ENCODE measurements at places on chromosomes 7 and 10.

DNA sequence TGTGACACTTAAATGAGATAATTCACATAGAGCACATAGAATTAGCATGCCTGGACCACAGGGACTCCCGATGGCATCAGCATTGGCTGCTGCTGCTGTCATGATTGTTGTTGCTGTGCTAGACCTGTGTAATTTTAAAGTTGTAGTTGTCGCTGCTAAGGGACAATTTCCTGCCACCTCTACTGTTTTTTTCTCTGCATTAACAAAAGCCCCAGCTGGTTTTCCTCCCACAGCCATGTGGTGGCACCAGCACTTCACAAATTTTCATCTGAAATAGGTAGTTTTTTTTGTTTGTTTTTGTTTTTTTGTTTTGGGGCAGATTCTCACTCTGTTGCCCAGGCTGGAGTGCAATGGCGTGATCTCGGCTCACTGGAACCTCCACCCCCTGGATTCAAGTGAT, 25.4 kb upstream of the PRXL2A start:
- peak; percentile 21 for DNase-seq

DNA sequence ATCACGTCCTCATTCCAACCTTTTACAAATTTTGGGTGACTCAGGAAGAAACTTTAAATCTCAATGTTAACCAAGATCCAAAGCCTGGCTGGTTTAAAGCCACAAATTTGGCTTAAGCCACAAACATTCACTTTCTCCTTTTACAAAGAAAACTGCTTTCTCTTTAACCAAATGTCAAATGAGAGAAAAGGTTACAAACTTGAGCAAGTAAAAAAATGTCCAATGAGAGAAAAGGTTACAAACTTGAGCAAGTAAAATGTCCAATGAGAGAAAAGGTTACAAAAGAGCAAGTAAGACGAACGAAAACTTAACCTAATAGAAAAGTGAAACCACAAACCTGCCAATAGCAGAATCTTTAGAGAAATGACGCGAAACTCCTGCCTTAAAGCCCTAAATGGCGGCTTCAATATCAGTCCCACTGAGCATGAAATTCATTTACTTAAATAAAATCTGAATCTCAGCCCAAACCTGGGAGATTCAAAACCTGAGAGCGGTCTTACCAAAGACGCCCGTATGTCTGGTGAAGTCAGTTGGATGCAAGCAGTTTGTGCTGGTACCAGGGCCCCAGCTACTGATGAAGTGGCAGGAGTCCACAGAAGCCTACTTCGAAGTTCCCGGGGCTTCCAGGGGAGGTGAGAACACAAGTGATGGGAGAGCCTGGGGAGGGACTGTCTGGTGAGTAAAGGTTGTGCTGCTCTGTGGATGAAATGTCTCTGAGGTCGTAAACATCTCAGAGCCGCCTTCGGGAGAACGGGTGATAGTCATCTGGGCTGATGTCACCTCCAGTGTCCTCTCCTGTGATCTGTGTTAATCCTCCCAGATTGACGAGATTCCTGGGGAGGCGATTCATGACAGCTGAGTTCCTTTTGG, 74.6 kb downstream of the PAXIP1 start:
- peak; percentile 23 for DNase-seq

DNA sequence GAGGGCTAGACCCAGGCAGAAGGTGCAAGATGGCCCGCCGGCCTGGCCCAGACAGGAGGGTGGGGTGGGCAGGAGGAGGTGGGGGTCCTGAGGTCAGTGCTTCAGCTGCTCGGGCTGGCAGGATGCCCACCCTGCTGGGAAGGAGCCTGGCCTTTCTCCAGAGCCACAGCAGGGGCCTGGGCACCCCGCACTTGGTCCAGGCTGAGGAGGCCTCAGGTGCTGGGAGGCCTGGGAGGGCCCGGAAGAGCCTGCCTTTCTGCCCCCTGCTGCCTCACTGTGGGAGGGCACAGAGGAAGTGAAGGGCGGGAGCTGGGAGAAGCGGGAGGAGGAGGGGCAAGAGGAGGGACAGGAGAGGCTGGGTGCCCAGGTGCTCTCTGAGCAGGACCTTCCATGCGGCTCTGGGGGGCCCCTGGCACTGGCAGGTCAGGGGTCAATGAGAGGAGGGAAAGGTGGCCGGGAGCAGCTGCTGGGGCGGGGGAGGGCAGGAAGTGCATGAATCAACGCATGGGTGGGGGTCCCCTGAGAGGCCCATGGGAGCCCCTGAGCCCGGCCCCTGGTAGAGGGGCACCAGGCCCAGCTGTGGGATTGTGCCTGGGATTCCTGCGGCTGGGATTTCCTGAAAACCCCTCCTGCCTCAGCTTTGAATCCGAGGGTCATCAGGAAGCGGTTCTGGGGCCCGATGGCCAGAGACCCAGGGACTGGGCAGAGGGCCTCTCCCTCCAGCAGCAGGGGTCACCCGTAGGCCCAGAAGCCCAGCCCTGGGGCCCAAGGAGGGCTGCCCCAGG, 49.9 kb downstream of the PWWP2B start:
- peak; percentile 73 for DNase-seq

- DNase-seq: no peak
Observed at GRCh38 chr10:4532976-4533375, 293.0 kb upstream of the AKR1E2 start.

DNA sequence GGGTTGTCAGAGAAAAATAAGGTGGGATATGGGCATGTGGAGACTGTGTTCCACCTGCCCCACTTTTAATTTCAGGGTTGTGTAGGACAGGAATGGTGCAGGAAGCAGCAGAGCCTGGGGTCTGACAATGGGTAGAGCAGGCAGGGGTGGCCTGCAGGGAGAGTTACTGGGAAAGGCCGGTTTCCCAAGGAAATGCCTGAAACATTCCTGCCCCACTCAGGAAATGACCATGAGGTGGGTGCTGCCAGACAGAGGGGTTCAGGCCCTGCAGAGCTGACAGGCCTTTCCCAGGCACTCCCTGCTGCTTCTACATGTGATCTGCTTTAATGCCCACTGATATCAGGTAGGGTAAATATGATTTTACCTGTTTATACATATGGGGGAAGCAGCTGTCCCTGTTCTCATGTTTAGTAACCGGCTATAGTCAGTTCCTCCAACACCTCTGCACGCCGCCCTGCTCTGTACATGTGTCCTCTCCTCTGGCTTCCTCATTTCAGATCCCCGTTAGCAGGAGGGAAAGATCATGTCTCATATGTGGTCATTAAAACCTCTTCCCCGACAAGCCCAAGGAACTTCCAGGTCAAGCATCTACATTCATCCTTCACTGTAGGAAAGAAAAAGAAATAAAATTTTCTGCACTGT, 118.6 kb upstream of the PRSS58 start:
- no peak for DNase-seq

DNA sequence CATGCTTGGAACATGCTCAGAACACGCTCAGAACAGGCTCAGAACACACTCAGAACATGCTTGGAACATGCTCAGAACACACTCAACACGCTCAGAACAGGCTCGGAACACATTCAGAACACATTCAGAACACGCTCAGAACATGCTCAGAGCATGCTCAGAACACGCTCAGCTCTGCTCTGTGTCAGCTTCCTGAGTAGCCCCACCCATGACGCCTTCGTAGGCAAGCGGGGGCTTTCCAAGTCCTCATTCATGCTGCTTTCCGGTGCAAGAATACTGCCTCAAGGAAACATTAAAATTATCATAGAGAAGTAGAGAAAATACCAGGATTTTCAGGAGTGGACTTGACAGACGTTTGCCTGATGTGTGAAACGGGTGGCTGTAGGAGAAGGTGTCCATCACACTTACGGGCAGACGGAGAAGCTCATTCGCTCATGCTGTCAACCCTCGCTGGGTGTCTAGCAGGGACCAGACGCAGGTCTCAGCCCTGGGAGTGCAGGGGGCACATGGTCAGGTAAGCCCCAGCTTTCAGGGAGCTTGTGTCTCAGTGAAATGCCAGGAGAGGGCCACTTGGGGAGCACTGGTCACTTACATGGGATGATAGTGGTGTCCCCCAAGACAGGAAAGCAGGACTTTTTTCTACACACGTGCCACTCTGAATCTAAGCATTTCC, 24.7 kb downstream of the EN2 start:
- no peak for DNase-seq

- no peak for DNase-seq
Observed at GRCh38 chr7:3408814-3409595, 108.0 kb downstream of the SDK1 start.

- peak; percentile 60 for DNase-seq
Observed at GRCh38 chr10:110535958-110536891, 31.3 kb upstream of the SMC3 start.

DNA sequence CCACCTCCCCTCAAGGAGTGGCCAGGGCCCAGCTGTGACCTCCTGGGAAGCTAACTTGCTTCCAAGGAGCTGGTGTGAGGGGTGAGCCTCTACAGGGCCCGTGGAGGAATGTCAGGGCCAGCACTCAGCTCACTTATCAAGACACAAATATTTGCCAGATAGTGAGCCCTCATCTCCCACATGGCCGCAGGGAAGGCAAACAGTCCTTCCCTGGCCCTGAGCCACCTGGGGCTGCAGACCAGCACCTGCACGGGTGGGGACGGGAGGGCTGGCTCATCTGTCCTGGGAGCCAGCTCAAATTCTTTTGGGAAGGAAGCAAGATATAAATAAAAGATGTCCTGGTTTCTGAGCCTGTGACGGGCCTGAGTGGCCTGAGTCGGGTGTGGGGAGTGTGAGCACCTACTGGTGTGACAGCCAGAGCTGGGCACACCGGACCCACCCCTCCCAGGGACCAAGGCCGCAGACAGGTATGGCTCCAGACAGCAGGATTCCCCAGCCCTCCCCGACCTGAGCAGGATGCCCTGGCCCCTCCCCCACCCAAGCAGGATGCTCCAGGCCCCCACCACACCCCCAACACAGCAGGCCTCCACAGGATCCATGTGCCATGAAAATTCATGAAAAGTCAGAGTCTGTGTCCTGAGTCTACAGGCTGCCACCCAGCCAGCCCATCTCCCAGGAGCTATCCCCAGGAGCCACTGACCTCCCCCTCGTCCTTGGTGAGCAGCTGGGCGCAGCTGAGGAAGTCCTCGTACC, 148.0 kb downstream of the MAPK8 start:
- no peak for DNase-seq

- no peak for DNase-seq
Observed at GRCh38 chr7:7565746-7566650, 686 bp upstream of the MIOS start.

GRCh38 chr7:103121641-103122040, 27.3 kb downstream of the NAPEPLD start:
- DNase-seq: no peak

DNA sequence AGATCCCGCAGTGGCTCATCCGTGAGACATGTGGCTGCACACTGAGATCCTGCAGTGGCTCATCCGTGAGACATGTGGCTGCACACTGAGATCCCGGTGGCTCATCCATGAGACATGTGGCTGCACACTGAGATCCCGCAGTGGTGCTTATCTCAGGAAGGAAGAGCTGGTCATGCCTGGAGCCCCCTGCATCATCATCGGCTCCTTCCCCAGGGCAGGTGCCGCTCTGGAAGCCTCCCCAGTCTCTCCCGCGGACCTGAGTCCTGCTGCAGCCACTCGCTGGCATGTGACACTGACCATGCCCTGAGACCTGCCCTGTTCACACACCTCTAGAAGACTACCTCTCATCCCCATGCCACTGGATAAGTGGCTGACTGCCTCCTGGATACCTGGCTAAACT, 181.3 kb downstream of the PTPRN2 start:
- no peak for DNase-seq

Data from stimulated activated CD4-positive, alpha-beta T cell treated with anti-CD3 and anti-CD28 coated beads, Interleukin-12 subunit alpha, Interleukin-12 subunit beta, amount 100 ng/mL, for 48 hours (primary cell).